ENCODE measurements at places on chromosomes 7 and 10.

DNA sequence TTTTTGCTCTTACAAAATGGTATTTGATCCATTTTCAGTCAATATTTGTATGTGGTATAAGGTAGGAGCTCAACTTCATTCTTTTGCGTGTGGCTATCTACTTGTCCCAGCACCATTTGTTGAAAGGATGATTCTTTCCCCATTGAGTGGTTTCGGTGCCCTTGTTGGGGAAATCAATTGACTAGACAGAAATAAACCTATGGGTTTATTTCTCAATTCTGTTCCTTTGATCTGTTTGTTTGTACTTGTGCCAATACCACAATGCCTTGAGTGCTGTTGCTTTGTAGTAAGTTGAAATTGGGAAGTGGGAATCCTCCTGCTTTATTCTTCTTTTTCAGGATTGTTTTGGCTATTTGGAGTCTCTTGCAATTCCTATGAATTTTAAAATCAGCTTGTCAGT, 41.0 kb downstream of the SNX10 start:
- no peak for DNase-seq

- DNase-seq: no peak
These were observed 55.7 kb downstream of the ADK start for GRCh38 chr10:74206746-74207145.

DNA sequence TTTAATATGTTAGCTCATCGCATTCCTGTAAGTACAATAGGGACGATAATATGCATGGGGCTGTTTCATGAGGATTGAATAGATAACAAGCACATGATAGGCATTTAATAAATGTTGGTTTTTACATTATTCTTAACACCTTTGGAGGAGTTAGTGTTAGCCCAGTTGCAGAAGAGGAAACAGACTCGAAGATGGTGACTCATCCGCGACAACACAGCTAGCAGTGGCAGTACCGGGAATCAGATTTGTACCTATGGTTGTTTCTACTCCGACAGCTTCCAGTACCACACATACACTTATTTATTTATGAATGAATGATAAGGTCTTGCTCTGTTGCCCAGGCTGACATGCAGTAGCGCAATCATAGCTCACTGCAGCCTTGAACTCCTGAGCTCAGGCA, 2.9 kb downstream of the LRMDA start:
- no peak for DNase-seq

DNA sequence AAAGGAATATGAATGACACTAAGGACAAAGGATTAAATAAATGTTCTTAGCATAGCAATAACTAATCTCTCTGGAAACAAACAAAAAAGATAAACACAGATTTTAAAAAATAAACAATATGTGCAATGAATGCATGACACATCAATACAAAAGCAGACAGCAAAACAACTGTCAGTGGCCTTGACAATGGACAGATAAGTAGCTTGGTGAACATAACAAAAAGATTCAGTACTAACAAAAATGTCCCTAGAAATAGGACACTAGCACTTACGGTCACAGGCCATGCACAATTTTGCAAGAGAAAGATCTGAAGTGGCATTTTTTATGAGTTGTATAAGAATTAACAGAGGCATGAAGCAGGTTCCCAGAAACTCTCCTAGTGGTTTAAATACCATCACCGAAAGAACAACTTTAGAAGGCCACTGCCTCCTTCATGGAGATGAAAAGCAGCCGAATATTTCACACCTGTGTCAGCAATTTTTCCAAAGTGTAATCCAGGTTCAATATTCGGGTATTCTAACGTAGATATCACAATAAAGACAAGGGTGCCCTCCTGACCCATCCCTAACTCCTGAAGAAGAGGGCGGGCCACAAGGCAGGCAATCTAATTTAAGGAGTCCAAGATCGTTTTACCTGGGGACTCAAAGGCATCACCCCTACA, 231.3 kb upstream of the MKLN1 start:
- DNase-seq: no peak

GRCh38 chr7:116554911-116555310, 30.1 kb downstream of the CAV1 start:
- DNase-seq: no peak

DNA sequence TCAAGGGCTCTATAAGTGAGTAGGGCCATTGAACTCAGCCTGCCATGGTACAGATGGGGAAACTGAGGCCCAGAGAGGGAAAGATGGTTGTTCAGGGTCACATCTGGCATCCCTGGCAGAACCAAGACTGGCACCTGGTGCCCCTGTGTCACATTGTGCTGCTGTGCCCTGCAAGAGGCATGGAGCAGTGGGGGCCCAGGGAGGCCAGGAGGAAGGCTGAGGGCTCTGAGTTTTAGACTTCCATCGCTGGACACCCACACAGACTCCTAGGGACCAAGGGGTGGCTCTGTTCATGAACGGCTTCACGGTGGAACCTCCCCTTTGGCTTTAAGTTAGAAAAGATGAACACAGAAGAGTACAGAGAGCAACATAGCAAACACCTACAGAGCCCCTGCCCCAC, 66.7 kb upstream of the AQP1 start:
- DNase-seq: no peak

- no peak for DNase-seq
These were observed 105.5 kb upstream of the TBX20 start for GRCh38 chr7:35359423-35359822.

DNA sequence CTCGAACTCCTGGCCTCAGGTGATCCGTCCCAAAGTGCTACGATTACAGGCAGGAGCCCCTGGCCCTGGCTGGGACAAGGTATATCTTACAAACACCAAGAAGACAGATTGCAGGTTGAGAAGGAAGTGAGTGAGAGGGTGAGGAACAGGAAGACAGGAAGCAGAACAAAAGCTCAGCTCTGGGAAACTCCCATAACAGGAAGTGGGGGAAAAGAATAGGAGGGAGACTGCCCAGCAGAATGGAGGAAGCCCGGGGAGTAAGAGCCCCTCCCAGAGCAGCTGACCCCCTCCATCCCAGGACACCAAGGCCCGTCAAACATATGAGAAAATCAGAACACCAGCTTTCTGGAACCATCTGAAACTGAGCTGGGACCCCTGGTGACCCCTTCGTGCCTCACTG, 2.9 kb downstream of the TECPR1 start:
- no peak for DNase-seq

- DNase-seq: no peak
These were observed 7.0 kb downstream of the HOXA4 start for GRCh38 chr7:27123477-27124053.

GRCh38 chr10:128498378-128498730, 372.1 kb upstream of the MKI67 start:
- DNase-seq: no peak

- no peak for DNase-seq
These were observed 6.2 kb downstream of the CALHM2 start for GRCh38 chr10:103445767-103446567.

- DNase-seq: no peak
These were observed 100.7 kb downstream of the CYTH3 start for GRCh38 chr7:6171532-6172223.

GRCh38 chr7:91085175-91085574, 179.1 kb upstream of the FZD1 start:
- no peak for DNase-seq

GRCh38 chr7:106927536-106927935, 62.5 kb downstream of the PIK3CG start:
- DNase-seq: no peak

DNA sequence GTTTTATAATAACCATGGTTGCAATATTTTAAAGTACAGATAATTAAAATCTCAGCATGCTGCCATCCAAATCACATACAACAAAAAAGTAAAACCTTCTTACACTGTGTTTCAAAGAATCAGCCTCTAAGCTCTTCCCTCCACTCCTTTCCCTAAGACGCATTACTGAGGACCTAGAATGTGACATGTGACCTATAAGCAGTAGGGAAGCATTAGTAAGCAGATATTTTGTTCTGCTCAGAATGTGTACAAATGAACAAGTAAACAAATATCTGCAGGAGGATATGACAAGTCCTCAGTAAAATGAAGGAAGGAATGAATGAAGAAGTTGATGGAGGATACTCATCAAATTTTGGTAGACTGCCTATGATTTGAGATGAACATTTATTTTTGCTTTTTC, 49.1 kb downstream of the RAB11FIP2 start:
- DNase-seq: no peak

GRCh38 chr7:25353196-25353595, 124.9 kb upstream of the NPVF start:
- no peak for DNase-seq

DNA sequence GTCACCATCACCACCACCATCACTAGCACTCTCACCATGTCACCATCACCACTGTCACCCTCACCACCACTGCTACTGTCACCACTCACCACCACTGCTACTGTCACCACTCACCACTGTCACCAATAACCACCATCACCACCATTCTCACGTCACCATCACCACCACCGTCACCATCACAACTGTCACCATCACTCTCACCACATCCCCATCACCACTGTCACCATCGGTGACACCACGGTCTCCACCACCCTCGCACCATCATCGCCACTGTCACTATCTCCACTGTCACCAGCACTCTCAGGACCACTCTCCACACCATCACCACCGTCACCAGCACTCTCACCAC, 130.4 kb downstream of the MAD1L1 start:
- no peak for DNase-seq

DNA sequence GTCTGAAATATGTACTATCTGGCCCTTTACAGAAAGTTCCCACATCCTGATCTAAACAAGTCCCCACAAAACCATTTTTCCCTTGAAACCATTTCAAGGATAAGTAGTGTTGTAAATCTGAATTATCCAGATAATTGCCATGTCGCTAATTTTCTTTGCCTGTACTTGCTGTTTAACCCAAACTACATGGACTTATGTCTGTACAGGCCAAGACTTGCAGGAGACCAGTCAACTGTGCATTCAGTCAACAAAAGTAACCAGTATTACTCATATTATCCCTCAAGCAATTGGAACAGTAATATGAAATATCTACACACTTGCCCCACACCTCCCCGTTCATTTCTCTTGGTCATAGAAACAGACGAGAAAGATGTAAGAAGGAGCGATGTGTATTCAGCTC, 347.8 kb upstream of the NFE2L3 start:
- no peak for DNase-seq

DNA sequence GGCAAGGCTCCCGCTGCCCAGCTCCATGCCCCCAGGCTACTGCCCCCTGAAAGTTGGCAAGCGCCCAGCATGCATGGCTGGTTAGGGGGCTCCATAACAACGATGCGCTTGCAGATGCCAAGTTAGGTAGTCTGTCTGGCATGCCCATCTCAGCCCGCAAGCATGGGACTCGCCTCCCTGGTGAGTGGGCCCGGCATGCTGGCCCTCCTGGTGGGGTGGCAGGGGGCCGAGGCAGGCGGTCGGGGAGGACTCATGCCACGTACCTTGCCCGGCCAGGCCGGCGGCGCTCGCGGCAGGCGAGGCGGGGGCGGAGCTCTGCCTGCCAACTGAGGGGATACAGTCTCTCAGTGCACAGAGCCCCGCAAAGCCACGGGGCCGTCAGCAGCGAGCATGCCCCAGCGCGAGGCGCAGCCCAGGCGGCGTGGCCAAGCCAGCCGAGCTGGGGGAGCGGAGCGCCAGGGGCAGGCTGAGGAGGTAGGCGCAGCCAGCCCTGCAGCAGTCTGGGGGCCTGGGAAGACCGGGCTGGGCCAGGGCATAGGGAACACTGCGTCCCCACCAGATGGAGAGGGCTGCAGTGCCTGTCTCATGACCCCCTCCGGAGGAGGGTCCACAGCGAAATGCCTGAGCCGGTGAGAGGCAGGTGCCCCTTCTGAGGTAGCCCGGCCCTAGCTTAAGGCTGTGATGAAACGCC, 28.0 kb upstream of the NDST2 start:
- DNase-seq: no peak

- DNase-seq: no peak
These were observed 482.0 kb upstream of the MGMT start for GRCh38 chr10:128985036-128985435.

DNA sequence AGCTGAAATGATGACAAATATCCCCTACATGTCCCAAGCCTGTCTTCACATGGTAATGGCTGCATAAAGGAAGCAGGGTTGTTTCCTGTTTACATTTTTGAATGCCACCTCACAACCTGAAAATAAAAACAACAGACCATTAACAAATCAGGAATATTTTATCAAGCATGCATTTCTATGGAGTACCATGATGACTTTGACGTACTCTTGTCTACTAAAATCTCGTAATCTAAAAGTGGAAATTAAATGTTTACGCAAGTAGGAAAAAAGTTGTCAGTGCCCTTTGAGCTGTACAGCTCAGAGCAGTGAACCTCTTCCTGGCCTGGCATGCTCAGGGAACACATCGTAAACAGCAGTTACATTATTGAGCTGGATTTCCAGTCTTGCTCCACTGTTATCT, 194.1 kb downstream of the INHBA start:
- DNase-seq: no peak

DNA sequence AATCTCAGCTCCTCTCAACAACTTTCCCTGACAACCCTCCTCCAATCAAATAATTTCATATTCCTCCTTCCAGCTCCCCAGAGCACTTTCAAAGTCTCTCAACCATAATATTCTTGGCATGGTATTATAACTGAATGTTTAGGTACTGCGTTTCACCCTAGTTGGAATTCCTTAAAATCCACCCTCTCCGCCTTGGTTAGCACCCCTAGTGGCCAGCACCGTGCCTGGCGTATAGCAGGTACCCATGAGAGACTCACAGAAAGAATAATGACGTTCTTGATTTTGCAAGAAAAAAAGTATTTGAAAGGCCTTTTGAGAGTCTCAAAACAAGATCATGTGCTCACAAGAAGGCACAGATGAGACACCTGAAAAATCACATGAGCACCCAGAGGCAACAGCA, 50.9 kb downstream of the GLI3 start:
- no peak for DNase-seq

DNA sequence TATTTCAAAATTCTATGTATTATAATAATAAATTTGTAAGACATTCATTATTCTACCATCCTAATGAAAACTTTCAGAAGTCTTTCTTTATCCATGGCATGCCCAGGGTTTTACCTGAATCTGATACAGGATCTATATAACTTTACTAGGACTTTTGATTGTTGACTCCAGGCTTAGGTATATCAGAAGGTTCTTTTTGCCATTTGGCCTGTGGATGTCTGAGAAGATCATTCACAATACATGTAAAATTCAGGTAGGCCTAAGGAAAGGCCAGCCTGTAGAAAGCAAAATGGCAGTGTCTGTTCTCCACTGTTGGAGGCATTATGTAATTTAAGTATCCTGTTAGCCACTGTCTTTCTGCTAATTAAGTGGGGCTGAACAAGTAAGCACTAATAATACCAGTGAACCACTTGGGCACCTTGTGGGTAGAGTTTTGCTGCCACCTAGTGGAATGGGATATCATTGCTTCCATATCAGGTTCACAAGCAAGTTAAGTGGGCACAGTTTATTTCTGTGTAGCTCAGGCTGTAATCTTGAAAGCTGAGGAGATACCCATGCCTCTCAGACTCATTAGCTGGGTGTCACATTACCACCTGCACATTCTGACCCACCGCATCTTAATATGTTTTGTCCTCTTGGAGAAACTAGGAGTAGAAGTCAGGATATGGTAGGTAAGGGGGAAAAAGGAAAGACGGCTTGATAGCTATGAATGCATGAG, 105.5 kb downstream of the SEPTIN7 start:
- peak; percentile 53 for DNase-seq

GRCh38 chr7:111513566-111513965, 48.7 kb downstream of the IMMP2L start:
- no peak for DNase-seq
